Kidney epithelial cell (primary cell): ENCODE measurements at places on chromosomes 6 and 20.

GRCh38 chr6:142642651-142643050, 302.3 kb downstream of the HIVEP2 start:
- DNase-seq, result no peak

DNA sequence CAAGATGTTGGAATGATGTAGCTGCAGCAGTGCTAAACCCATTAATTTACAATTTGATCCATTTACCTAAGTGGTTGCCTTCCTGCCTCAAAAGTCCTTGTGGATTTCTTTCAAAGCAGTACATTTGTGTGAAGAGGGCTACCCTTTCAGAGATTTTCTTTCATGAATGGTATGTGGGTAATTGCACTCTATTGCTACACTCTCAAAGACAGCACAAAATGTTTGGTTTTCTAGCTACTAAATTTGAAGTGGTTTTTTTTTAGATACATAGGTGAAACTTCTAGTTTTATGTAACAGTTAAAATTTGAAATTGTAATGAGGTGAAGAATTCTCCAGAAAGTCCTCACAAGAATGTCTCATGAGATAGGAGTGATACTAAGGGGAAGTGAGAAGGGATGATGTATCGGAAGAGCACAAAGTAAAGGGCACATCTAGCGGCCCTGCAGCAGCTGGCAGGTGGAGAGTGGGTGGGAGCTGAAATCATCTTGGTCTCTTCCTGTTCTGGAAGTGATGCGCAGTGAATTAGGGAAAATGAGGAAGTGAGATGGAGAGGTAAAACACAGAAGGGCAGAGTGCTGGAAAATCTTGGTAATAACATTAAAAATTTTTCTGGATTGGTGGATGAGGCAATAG, 236.8 kb upstream of the MAN1A1 start:
- DNase-seq, result no peak

- DNase-seq, result no peak
These were observed 869.7 kb downstream of the PHF3 start for GRCh38 chr6:64505312-64505711.

GRCh38 chr6:82616386-82617028, 252.9 kb downstream of the TPBG start:
- no peak for DNase-seq

DNA sequence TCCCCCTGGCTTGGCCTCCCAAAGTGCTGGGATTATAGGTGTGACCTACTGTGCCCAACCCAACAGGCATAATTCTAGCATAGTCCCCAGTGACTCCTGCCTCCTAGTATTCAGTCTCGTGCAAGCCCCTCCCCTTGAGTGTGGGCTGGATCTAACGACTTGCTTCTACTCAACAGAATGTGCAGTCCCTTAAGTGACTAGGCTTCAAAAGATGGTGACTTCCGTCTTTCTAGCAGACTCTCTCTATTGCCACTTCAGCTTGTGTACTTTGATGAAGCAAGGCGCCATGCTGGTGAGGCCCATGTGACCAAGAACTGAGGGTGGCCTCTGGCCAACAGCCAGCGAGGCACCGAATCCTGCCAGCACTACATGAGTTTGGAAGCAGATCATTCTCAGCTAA, 109.6 kb upstream of the TRAF3IP2 start:
- no peak for DNase-seq

DNA sequence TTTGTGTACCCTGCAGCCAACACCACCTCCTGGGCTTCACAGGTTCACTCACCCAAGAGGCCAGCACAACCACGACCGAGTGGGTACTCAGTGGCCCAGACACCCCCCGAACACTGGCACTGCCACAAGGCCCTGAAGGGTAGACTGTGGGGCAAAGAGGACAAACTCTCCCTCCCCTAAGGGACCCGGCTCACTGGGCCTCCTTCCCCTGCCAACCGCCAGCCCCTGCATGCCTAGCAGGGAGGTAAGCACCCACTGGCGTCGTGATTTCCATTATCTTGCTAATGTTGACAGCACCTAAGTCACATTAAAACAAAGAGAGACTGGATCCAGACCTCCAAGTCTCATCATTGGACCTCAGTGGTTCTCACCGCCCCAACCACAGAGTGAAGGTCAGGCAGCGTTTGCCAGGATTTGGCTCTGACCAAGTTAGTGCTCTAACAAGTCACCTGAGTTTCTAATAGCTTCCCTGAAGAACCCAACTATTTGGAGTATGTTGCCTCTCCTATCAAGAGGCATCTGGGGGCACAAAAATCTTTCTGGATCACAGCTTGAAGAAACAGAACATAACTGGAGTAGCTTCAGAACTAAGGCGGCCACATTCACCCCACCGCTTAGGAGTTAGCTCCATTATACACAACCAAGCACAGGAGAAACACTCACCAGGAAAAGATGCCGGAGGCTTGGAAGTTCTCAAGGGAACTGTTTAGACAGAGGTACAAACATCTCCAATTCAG, 14.0 kb upstream of the APMAP start:
- DNase-seq, result no peak

DNA sequence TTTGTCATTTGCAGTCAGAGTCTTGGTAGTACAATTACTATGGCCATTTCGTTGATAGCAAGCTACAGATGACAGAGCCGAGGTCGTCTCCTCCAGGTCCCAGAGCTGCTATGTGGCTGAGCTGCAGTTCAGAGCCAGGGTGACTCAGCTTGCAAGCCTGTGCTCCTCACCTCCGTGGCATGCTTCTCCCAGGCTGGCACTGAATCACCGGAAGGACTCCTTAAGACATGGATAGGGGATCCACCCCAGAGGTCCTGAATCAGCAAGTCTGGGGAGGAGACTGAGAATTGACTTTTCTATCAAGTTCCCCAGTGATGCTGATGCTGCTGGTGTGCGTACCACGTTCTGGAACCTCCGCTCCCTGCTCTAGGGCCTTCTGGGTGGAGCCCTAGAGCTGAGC, 291.2 kb downstream of the CDH26 start:
- DNase-seq, result peak; percentile 86

- no peak for DNase-seq
These were observed 2.8 kb downstream of the EZR start for GRCh38 chr6:158816329-158816728.

- peak; percentile 57 for DNase-seq
These were observed 31.3 kb downstream of the TRMT6 start for GRCh38 chr20:5918856-5919625.

- no peak for DNase-seq
These were observed 169.3 kb upstream of the ZNF337 start for GRCh38 chr20:25865715-25866656.

GRCh38 chr6:53699462-53699861, 33.9 kb upstream of the KLHL31 start:
- DNase-seq, result no peak

GRCh38 chr6:80872951-80873308, 766.5 kb downstream of the BCKDHB start:
- DNase-seq, result no peak

GRCh38 chr6:69487688-69488087, 309.1 kb downstream of the LMBRD1 start:
- DNase-seq, result no peak

GRCh38 chr6:158819213-158819976, at the start of gene EZR:
Gene EZR, minus strand, starts transcription at chr6:158819368. Its CDS starts 1,275 bp downstream, at chr6:158818093.
- DNase-seq, result no peak

DNA sequence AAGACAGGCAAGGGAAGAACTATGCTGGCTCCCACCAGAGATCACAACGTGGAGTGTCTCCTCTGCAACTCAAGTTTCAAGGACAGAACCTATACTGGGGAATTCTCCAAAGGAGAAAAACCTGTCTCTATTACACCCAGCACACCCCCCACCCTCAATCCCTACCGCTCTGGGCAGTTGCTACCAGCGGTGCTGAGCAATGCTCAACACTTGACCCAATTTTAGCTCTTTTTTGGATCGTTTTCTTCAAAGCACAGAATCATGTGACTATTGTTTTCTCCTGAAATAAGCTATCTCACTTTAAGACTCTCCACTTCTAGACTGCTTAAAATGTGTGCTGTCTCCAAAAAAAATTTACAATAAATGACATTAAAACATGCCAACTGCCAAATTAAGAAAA, 23.3 kb downstream of the MAP7 start:
- DNase-seq, result no peak
